ENCODE measurements at places on chromosomes 4 and X. TPM values are rescaled to one million over a fixed set of nuclear protein-coding genes. Genes with fewer than 3 reads are reported as not detected.
A peak's percentile ranks its signal among the peaks of the same experiment; 100 is the strongest.

- H3K4me1 ChIP-seq = peaks cover 29% of the 10 kb centered on the region
- peaks cover 49% of the 10 kb centered on the region for H3K36me3 ChIP-seq
- DNase-seq = no peak
- no peaks in the 10 kb centered on the region for H3K27me3 ChIP-seq
- no peak overlapping the region for H3K27ac ChIP-seq
Observed at GRCh38 chrX:78111140-78111931, 7.3 kb downstream of the PGK1 start.

GRCh38 chrX:38941675-38942074, 140.4 kb downstream of the MID1IP1 start:
- no peak overlapping the region for H3K4me3 ChIP-seq
- no peaks in the 10 kb centered on the region for H3K4me1 ChIP-seq
- H3K27me3 ChIP-seq = no peaks in the 10 kb centered on the region
- DNase-seq = no peak
- no peak overlapping the region for H3K27ac ChIP-seq

GRCh38 chr4:64814616-64815015, 405.4 kb upstream of the TECRL start:
- no peaks in the 10 kb centered on the region for H3K36me3 ChIP-seq
- H3K4me1 ChIP-seq = no peaks in the 10 kb centered on the region
- DNase-seq = no peak
- H3K27ac ChIP-seq = no peak overlapping the region
- no peak overlapping the region for H3K4me3 ChIP-seq

- no peaks in the 10 kb centered on the region for H3K36me3 ChIP-seq
- no peaks in the 10 kb centered on the region for H3K4me1 ChIP-seq
- no peak for DNase-seq
- no peaks in the 10 kb centered on the region for H3K27me3 ChIP-seq
Observed at GRCh38 chr4:106971636-106972035, 64.5 kb downstream of the DKK2 start.

GRCh38 chr4:173242466-173243250, 74.0 kb downstream of the GALNT7 start:
- H3K27ac ChIP-seq = no peak overlapping the region
- no peak for DNase-seq
- H3K4me1 ChIP-seq = no peaks in the 10 kb centered on the region
- no peaks in the 10 kb centered on the region for H3K27me3 ChIP-seq
- H3K4me3 ChIP-seq = no peak overlapping the region
- H3K36me3 ChIP-seq = no peaks in the 10 kb centered on the region

The PDGFC gene
- total RNA-seq = 30.6 TPM

GRCh38 chrX:20451929-20452328, 185.2 kb upstream of the RPS6KA3 start:
- no peaks in the 10 kb centered on the region for H3K27me3 ChIP-seq
- no peak overlapping the region for H3K27ac ChIP-seq
- no peak overlapping the region for H3K4me3 ChIP-seq
- H3K4me1 ChIP-seq = no peaks in the 10 kb centered on the region

GRCh38 chr4:3290476-3290875, 2.3 kb upstream of the RGS12 start:
- H3K27me3 ChIP-seq = peaks cover 6% of the 10 kb centered on the region
- H3K27ac ChIP-seq = no peak overlapping the region
- H3K4me1 ChIP-seq = peaks cover 37% of the 10 kb centered on the region
- DNase-seq = no peak

The RNF128 gene
- total RNA-seq = 15.4 TPM

The CPLX1 gene
- total RNA-seq = 3.9 TPM

DNA sequence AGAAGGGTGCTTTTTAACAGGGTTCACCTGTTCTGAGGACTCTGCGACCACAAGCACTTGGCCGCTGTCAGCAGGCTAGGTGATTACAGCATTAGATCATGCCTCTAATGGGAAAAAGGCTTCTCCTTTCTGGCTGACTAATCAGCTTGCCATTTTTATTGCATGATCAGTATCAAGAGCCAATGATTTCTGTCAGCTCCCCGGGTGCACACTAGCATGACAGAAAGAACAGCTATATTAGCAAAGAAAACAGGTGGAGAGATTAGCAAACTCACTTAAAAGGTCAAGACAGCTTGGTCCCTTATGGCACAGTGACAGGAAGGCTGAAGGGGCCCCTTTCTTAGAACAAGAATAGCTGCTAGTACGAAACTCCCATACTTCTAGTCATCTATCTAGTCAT, 170.0 kb downstream of the SMIM20 start:
- H3K36me3 ChIP-seq = no peaks in the 10 kb centered on the region
- no peak for DNase-seq
- H3K27ac ChIP-seq = no peak overlapping the region
- no peaks in the 10 kb centered on the region for H3K27me3 ChIP-seq
- peaks cover 31% of the 10 kb centered on the region for H3K4me1 ChIP-seq

GRCh38 chr4:72577211-72577610, 8.2 kb upstream of the ADAMTS3 start:
- H3K4me1 ChIP-seq = no peaks in the 10 kb centered on the region
- H3K27ac ChIP-seq = no peak overlapping the region
- no peaks in the 10 kb centered on the region for H3K27me3 ChIP-seq
- H3K36me3 ChIP-seq = no peaks in the 10 kb centered on the region
- H3K4me3 ChIP-seq = no peak overlapping the region

The CT83 gene
- total RNA-seq = not detected

The DMD gene
- 29.4 TPM for total RNA-seq

DNA sequence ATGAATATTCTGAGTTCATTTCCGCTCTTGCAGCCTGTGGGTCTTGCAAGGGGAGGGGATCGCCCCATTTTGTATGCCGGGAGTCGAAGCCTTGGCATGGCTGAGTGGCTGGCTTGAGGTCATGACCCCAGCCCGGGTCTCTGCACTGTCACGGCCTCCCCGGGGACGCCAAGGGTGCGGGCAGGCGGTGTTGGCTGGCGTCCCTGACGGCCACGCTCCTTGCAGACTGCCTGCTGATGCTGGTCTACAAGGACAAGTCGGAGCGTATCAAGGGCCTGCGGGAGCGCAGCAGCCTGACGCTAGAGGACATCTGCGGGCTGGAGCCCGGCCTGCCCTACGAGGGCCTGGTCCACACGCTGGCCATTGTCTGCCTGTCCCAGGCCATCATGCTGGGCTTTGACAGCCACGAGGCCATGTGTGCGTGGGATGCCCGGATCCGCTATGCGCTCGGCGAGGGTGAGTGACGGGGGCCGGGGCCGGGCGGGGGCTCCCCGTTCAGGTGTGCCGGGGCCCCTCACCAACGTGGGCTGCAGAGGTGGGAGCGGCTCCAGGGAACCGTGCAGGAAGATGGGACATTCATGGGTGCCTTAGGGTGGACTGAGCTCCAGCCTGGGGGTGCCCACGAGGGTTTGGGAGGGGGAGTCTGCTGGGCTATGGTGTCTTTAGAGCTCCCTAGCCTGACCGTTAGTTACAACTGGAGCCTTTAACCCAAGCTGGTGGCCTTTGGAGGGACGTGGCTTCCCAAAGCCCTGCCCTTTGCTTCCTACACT, 10.3 kb downstream of the DOK7 start:
- H3K36me3 ChIP-seq = no peaks in the 10 kb centered on the region
- H3K4me3 ChIP-seq = no peak overlapping the region
- H3K27me3 ChIP-seq = peaks cover 14% of the 10 kb centered on the region
- DNase-seq = peak; percentile 34
- H3K4me1 ChIP-seq = peaks cover 5% of the 10 kb centered on the region

All from lower lobe of right lung (tissue), 2 donors.